ENCODE measurements at places on chromosomes 7 and 10. TPM values are rescaled to one million over a fixed set of nuclear protein-coding genes. Genes with fewer than 3 reads are reported as not detected.

EGFR gene
- not detected for total RNA-seq

STK31 gene
- not detected for total RNA-seq

LIPM gene
- not detected for total RNA-seq

SPDYE6 gene
- total RNA-seq, result not detected

COL28A1 gene
- not detected for total RNA-seq

- no peaks in the 10 kb centered on the region for H3K27me3 ChIP-seq
- DNase-seq, result no peak
- no peaks in the 10 kb centered on the region for H3K36me3 ChIP-seq
- H3K4me1 ChIP-seq, result no peaks in the 10 kb centered on the region
- no peak overlapping the region for H3K4me3 ChIP-seq
Measured at GRCh38 chr10:132916956-132917666, 25.3 kb downstream of the CFAP46 start.

- no peak for DNase-seq
- H3K36me3 ChIP-seq, result no peaks in the 10 kb centered on the region
- H3K4me1 ChIP-seq, result no peaks in the 10 kb centered on the region
- H3K4me3 ChIP-seq, result no peak overlapping the region
Measured at GRCh38 chr7:91082852-91083495, 181.3 kb upstream of the FZD1 start.

DNA sequence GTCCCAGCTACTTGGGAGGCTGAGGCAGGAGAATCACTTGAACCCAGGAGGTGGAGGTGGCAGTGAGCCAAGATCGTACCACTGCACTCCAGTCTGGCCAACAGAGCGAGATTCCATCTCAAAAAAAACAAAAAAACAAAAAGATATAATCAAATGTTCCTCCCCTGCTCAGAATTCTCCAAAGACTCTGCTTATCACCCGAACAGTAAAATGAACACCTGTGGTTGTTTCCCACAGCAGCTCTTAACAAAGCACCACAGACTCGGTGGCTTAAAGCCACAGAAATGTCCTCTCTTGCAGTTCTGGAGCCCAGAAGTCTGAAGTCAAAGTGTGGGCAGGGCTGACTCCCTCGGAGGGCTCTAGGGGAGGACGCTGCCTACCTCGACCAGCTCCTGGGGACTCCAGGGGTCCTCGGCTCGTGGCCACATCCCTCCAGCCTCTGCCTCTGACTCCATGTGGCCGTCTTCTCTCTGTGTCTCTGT, 4.1 kb upstream of the INTS1 start:
- no peak for DNase-seq
- no peak overlapping the region for H3K4me3 ChIP-seq
- no peaks in the 10 kb centered on the region for H3K36me3 ChIP-seq
- H3K27me3 ChIP-seq, result no peaks in the 10 kb centered on the region
- peaks cover 35% of the 10 kb centered on the region for H3K4me1 ChIP-seq

- H3K27ac ChIP-seq, result no peak overlapping the region
- H3K4me1 ChIP-seq, result no peaks in the 10 kb centered on the region
- H3K27me3 ChIP-seq, result no peaks in the 10 kb centered on the region
- H3K4me3 ChIP-seq, result no peak overlapping the region
- DNase-seq, result no peak
Measured at GRCh38 chr7:85554236-85555178, 367.7 kb upstream of the SEMA3D start.

DNA sequence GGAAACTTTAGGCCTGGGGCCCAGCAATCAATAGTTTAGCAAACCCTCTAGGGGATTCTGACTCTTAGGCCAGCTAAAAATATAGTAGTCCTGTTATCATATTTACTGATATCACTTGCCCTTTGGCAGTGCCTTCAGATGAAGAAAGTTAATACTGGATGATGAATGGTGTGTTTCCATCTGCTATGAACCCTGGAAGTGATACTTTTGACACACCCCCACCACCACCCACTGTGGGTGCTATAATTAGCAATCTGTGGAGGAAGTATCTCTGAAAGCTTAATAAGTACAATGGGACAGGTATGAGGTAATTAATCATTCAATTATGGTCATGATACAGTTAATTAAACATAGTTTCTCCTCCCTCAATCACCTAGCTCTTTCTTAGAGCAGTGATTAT, 90.4 kb upstream of the LRRTM3 start:
- no peaks in the 10 kb centered on the region for H3K4me1 ChIP-seq
- no peak for DNase-seq
- H3K27me3 ChIP-seq, result no peaks in the 10 kb centered on the region

GRCh38 chr10:36759141-36759805, 366.1 kb upstream of the ANKRD30A start:
- no peak for DNase-seq
- H3K4me3 ChIP-seq, result no peak overlapping the region
- no peak overlapping the region for H3K27ac ChIP-seq
- H3K36me3 ChIP-seq, result no peaks in the 10 kb centered on the region
